ENCODE measurements at places on chromosomes 1 and 21.
A peak's percentile ranks its signal among the peaks of the same experiment; 100 is the strongest.

- H3K36me3 ChIP-seq, result no peaks in the 10 kb centered on the region
- H3K4me3 ChIP-seq, result no peak overlapping the region
- H3K27ac ChIP-seq, result no peak overlapping the region
- DNase-seq, result no peak
- no peaks in the 10 kb centered on the region for H3K27me3 ChIP-seq
Measured at GRCh38 chr1:61636376-61636775, 88.6 kb downstream of the TM2D1 start.

DNA sequence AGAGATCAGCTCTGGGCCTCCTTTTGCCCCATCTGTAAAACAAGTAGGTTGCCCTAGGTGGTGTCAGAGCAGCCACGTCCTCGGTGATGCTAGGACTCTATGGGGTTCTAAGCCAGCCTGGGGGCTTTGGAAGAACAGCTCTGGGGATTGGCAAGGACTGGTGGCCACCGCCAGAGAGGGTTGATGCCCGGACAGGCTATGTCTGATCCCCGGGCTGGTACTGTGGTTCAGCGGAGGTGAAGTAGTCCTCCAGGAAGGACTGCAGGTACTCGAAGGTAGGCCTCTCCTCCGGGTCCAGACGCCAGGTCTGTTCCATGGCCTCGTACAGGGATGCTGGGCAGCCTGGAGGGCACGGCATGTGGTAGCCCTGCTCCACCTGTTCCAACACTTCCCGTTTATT is 8.8 kb upstream of the AHDC1 start:
- peaks cover 21% of the 10 kb centered on the region for H3K4me1 ChIP-seq
- H3K27ac ChIP-seq, result no peak overlapping the region
- H3K36me3 ChIP-seq, result no peaks in the 10 kb centered on the region
- no peaks in the 10 kb centered on the region for H3K27me3 ChIP-seq
- no peak for DNase-seq

- no peak overlapping the region for H3K4me3 ChIP-seq
- peaks cover 12% of the 10 kb centered on the region for H3K36me3 ChIP-seq
- H3K27me3 ChIP-seq, result no peaks in the 10 kb centered on the region
- H3K4me1 ChIP-seq, result peaks cover 9% of the 10 kb centered on the region
Measured at GRCh38 chr1:158075078-158075477, 81.6 kb downstream of the KIRREL1 start.

DNA sequence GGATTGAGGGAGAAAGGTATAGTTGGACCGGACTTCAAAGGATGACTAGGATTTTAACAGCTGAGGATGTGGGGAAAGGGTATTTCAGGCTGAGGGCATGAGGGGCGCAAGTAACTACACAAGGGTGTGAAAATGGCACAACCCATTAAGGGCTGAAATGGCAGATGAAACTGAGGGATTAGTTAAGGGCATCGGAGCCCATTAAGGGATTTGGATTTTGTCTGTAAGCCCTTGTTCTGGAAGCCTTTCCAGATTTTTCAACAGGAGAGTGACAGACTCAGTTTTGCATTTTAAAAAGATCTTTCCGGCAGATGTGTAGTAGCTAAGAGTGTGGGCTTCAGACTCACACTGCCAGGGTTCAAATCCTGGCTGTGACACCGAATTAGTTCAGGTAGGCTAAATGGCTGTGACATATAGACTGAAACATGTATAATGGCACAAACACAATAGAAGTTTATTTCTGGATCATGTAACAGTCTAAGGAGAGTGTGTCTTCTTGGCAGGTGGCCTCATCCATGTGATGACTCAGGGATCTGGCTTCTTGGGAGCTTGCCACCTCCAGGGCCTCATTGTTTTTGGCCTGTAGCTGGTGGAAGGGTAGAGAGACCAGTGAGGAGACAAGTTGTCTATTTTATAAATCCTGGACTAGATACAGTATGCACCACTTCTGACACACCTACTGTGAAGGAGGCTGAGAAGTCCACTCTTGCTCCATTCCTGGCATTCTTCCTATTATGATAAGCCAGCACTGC is 49.6 kb downstream of the UBE2T start:
- H3K4me1 ChIP-seq, result no peaks in the 10 kb centered on the region
- DNase-seq, result peak; percentile 36
- H3K27me3 ChIP-seq, result no peaks in the 10 kb centered on the region
- H3K36me3 ChIP-seq, result no peaks in the 10 kb centered on the region
- no peak overlapping the region for H3K4me3 ChIP-seq

DNA sequence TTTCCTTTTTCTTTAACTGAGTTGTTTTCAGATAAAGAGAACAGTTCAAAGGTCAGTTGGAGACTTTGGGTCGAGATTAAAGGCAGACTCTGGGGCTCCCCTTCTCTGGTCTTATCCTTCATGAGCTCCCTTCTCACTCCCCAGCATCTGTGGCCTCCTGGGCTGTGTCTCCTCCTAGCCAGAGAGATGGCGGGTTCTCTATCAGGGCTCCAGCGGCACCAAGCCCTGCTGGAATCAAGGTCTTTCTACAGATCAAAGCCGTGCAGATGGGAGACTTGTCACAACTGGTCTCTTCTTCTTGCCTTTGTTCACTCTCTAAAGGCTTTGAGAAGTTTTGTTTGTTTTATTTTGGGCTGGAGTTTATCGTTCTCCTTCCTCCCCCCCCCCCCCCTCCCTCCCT is 373.7 kb upstream of the C1orf174 start:
- no peak overlapping the region for H3K4me3 ChIP-seq
- no peaks in the 10 kb centered on the region for H3K27me3 ChIP-seq
- no peak overlapping the region for H3K27ac ChIP-seq
- no peak for DNase-seq
- no peaks in the 10 kb centered on the region for H3K4me1 ChIP-seq

Data from upper lobe of left lung (tissue), 6 donors.